ENCODE measurements at places on chromosomes 4 and X.

GRCh38 chrX:46984705-46985104 lies 72.5 kb downstream of the JADE3 start:
- DNase-seq, result no peak

GRCh38 chr4:153212736-153213135 lies 8.5 kb downstream of the TRIM2 start:
- DNase-seq, result no peak

DNA sequence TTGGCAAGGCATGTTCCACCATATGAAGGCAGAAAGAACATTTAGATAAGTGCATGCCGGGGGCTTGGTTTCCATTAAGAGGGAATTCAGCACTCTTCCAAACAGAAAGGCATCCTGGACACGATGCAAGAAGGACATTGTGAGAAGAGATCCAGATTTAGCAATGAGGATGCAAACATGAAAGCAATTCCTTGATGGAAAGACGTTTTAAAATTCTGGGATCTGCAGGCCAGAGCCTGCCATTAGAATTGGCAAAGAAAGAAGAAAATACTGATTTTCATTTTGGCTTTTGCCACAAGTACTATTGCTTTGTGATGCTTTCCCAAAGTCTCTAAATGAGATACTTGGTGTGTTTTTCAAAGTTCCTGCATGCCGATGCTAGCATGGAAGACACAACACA lies 367.6 kb downstream of the PPP3CA start:
- DNase-seq, result no peak

DNA sequence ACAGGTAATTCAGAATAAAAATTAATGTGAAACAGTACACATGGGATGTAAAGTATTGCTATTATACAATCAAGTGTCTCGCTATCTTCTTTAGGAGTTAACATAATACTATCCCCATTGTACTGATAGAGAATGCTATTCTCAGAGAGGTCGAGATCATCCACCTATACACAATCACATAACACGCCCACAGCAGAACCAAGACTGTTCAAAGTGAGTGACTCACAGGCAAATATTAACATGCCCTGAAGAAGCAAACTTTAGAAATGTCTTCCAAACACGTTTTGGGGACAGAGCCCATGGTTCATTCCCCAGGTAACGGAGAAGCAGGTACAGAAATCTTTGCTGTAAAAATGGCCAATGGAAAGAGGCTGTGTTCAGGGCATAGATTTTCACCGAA lies 50.1 kb upstream of the PHKA2 start:
- no peak for DNase-seq

- DNase-seq, result peak; percentile 54
Measured at GRCh38 chrX:118974088-118974907, at the start of gene LONRF3. TSS of gene LONRF3 (plus strand) at chrX:118974618. CDS start at chrX:118974781, 163 bp downstream.

DNA sequence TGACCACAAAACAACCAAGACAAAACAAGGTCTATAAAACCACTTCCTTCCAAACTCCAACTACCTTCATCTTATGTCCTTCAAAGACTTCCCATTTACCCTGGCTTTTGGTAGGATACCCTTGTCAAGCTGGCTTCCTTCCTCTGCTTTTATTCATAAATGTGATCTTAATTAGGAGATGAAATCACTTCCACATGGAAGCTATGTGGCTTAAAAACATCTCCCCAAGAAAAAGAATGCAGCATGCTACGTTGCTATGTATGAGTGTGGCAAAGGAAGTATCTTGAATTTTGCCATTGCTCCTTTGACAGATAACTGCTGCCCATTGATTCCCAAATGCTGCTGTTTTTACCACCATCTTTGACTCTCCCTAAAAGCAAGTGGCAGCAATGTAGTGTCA lies 46.4 kb upstream of the VEGFD start:
- DNase-seq, result no peak

- DNase-seq, result no peak
Measured at GRCh38 chr4:126369076-126369475, 1054.3 kb downstream of the FAT4 start.

- no peak for DNase-seq
Measured at GRCh38 chr4:98822144-98822543, 106.8 kb downstream of the EIF4E start.

DNA sequence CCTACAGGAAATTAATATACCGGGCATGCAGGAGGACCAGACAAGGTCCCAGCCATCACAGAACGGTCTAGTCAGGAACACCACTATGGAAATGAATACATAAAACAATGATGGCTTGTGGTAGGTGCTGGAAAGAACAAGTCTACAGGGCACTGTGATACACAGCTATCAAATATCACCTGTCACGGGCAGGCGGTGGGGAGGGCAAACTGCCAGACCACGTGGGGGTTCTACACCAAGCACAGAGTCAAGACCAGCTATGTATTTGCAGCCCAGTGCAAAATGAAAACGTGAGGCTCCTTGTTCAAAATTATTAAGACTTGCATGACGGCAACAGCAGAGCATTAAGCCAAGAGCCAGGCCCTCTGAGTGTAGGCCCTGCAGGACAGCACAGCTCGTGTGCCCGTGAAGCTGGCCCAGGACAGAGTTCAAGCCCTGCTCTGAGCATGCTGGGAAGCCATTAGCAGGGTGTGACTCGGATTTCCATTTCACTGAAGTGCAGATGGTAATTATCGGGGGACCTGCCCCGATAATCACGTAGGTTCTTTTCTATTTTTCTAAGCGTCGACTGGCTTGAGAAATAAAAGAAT lies 83.6 kb downstream of the JAKMIP1 start:
- no peak for DNase-seq

GRCh38 chr4:26884026-26884425 lies 23.4 kb downstream of the STIM2 start:
- DNase-seq, result no peak

DNA sequence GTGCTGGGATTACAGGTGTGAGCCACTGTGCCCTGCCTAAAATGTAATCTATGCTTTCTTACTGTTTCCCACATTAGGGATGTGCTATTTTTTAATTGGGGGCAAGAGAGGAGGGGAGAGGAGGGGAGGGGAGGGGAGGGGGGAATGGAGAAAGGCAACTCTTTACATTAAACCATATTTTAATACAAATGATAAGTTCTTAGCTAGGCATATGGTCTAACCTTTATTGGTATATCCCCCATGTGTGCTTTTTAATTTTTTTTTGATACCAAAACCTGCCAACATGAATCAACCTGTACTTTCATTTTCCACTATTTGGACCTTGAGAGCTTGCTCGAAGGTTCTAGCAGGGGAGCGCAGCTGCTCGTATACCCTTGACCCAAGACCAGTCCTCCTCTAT lies 6.4 kb downstream of the CLOCK start:
- no peak for DNase-seq

- DNase-seq, result no peak
Measured at GRCh38 chr4:112973750-112974251, 75.7 kb upstream of the ANK2 start.

GRCh38 chr4:7843831-7844593 lies 95.6 kb downstream of the AFAP1 start:
- peak; percentile 86 for DNase-seq

DNA sequence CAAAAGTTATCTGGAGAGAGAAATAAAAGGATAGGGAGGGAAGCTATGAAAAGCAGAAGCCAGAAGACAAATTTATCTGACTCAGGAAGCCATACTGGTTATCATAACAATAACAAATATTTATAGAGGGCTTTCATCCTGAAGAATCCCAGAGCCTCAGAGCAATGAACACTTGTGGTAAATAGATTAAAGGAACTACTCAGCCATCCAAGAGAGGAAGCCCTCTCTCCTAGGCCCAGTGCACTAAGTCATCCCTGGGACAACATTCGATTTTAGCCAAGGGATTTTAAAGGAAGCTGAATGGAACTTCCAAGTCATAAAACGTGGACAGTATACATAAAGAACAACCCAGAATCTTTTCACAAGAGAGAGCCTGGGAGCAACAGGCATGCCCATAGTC lies 76.9 kb downstream of the COL4A6 start:
- DNase-seq, result no peak

GRCh38 chr4:163263606-163264005 lies 68.8 kb downstream of the NPY1R start:
- DNase-seq, result peak; percentile 4

DNA sequence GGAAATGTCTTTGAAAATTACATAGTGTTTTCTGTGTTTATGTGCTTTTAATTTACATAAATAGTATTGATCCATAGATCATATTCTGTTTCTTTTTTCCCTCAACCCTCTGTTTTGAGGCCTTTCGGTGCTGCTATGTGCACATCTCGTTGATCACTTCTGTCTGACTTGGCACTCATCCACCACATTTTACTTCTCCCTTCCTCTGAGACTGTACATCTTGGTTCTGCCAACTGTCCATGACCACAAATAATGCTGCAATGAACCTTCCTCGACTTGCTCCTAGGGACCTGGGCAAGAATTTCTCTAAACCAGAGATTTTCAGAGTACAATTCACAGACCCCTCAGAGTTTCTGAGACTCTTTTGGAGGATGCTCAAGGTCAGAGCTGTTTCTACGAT lies 74.4 kb downstream of the RTL5 start:
- DNase-seq, result no peak

GRCh38 chr4:72243641-72244040 lies 211.8 kb downstream of the NPFFR2 start:
- no peak for DNase-seq

GRCh38 chr4:106385853-106386393 lies 17.3 kb upstream of the GIMD1 start:
- DNase-seq, result no peak

DNA sequence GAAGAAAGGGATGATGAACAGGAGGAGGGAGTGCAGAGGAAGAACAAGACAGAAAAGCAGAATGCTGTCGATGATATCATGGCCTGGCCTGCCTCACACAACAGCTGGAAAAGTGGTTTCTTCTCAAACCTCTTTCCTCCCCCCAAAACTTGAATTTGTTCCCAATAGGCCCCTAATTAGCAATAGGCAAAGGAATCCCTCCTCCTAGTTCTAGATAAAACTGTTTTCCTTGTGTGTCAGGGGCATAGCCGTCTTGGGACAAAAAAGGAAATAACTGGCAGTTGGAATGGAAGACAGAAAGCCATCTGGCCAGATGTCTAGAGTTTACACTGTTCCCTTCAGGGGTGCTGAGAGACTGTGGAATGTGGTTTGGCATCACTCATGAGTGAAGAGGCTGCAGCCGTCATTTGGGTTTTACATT lies 177.8 kb upstream of the C1QTNF7 start:
- DNase-seq, result no peak

DNA sequence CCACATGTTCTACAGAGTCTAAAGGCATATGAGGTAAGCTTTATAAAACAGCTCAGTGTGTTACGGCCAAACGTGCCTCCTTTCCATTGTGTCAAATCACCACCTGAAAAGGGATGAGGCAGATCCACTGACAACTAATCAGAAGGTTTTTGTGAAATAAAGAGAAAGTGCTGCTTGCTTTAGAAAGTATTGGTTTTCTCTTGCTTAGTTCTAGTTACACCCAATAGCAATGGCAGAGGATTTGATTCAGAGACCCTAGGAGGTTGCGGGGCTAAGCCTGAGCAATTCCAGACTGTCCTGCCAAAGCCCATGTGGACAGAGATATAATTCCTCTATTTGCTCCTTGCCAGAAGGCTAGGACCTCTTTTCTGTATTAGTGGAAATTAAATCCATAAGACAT lies 125.5 kb downstream of the SPRY1 start:
- DNase-seq, result no peak

DNA sequence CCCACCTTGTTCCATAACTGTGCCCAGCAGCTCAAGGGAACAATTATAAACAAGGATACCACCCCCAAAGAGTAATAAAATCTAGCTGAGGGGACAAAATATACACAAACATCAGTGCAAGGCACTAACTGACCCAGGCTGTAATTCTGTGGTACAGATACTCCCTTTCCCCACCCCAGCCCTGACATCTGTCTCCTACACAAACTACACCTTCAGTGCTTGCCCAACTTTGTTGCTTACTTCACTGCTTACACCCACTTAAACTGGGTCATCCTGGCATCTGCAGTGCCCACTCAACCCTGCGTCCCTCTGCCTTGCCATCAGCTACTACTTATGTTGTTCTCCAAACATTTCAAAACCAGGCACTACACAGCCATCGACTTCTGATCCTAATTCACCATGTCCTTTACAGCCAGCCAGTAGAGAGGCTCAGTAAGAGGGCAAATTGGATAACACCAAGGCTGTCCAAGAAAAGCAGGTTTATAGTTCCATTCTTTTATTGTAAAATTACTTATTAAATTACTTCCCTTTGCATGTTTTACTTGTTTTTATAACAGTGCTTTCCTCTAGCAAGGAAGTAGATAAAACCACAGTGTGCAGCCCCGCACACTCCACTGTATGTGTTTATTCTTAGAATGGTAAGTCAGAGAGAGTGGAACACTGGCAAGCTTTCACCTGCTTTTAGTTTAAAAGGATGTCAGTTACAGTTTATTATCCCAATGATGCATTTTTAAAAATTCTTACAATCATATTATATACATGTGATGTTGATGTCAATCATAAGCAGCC lies 149.6 kb downstream of the INPP4B start:
- no peak for DNase-seq

DNA sequence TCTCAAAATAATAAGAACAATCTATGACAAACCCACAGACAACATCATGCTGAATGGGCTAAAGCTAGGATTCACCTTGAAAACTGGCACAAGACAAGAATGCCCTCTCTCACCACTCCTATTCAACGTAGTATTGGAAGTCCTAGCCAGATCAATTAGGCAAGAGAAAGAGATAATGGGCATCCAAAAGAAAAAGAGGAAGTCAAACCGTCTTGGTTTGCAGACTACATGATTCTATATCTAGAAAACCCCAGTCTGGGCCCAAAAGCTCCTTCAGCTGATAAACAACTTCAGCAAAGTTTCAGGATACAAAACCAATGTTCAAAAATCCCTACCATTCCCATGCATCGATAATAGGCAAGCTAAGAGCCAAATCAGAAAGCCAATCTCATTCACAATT lies 59.0 kb downstream of the CHM start:
- no peak for DNase-seq

DNA sequence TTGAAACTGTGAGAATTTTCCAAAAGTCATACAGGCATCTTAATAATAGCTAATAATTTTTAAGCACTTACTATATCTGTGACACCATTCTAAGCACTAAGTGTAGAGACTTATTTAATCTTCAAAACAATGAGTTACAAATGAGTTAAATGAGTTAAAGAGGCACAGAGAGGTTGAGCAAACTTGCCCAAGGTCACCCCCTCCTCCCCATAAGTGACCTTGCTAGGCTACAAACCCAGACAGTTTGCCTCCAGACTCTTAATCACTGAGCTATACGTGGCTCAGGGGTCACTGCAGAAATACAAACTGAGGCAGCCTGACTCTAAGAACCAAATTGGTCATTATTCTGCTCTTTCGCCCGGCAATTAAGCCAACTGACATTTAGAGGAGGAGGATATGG lies 15.5 kb downstream of the CTPS2 start:
- no peak for DNase-seq

- DNase-seq, result peak; percentile 33
Measured at GRCh38 chr4:128286474-128287058, 1.0 kb downstream of the PGRMC2 start.

All from ELF-1 (cell line).